Heart right ventricle (tissue), 16 donors: ENCODE measurements at places on chromosomes 1 and 21. TPM values are rescaled to one million over a fixed set of nuclear protein-coding genes. Genes with fewer than 3 reads are reported as not detected.

Gene SYDE2
- 20.5 TPM for total RNA-seq

Gene CLDN14
- not detected for total RNA-seq

Gene UMODL1
- total RNA-seq: 0.13 TPM

Gene FCGR3A
- 16.5 TPM for total RNA-seq

Gene EPHX1
- 42.0 TPM for total RNA-seq

Gene PATJ
- total RNA-seq: 121 TPM

Gene KRTAP10-10
- not detected for total RNA-seq

Gene RNF220
- 61.2 TPM for total RNA-seq

Gene NRDC
- total RNA-seq: 115 TPM

Gene CYP4Z1
- 0.54 TPM for total RNA-seq

Gene CCDC27
- not detected for total RNA-seq

Gene UBXN10
- total RNA-seq: 1.9 TPM

Gene XCL1
- not detected for total RNA-seq

Gene IL12RB2
- 0.21 TPM for total RNA-seq

Gene IQCC
- 1.1 TPM for total RNA-seq

Gene SPEN
- 31.3 TPM for total RNA-seq

Gene CFAP74
- not detected for total RNA-seq

Gene DEPDC1
- total RNA-seq: 0.14 TPM

Gene ARHGAP30
- total RNA-seq: 5.2 TPM

Gene TTC22
- total RNA-seq: not detected

Gene ZNF648
- not detected for total RNA-seq

Gene KDF1
- total RNA-seq: 0.25 TPM

Gene ATP6V1G3
- total RNA-seq: not detected

Gene KRTAP19-1
- not detected for total RNA-seq
